Stimulated activated CD4-positive, alpha-beta T cell treated with anti-CD3 and anti-CD28 coated beads, Interleukin-4, amount 100 ng/mL, for 48 hours (primary cell): ENCODE measurements at places on chromosomes 1 and 21.
A peak's percentile ranks its signal among the peaks of the same experiment; 100 is the strongest.

DNA sequence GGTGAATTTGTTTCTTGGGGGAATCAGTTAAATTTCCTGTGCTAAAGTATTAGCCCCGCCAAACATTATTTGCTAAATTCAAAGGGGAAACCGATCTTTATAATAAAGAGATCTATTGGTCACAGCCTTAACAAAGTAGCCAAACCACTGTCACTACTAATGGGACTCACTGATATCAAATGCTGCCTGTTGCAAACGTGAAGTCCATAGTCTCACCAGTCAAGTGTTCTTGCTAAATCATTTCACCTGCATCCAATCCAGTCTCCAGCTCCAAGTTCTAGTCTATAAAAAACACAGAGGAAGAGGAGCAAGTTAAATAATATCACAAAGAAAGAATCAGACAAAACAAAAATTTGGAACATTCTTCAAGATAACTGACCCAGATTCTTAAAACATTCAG, 30.1 kb downstream of the SH3BGR start:
- no peak for DNase-seq

GRCh38 chr1:30966690-30967369, 58.3 kb upstream of the SDC3 start:
- no peak for DNase-seq

GRCh38 chr1:15249081-15249480, 2.1 kb downstream of the FHAD1 start:
- DNase-seq, result peak; percentile 59

DNA sequence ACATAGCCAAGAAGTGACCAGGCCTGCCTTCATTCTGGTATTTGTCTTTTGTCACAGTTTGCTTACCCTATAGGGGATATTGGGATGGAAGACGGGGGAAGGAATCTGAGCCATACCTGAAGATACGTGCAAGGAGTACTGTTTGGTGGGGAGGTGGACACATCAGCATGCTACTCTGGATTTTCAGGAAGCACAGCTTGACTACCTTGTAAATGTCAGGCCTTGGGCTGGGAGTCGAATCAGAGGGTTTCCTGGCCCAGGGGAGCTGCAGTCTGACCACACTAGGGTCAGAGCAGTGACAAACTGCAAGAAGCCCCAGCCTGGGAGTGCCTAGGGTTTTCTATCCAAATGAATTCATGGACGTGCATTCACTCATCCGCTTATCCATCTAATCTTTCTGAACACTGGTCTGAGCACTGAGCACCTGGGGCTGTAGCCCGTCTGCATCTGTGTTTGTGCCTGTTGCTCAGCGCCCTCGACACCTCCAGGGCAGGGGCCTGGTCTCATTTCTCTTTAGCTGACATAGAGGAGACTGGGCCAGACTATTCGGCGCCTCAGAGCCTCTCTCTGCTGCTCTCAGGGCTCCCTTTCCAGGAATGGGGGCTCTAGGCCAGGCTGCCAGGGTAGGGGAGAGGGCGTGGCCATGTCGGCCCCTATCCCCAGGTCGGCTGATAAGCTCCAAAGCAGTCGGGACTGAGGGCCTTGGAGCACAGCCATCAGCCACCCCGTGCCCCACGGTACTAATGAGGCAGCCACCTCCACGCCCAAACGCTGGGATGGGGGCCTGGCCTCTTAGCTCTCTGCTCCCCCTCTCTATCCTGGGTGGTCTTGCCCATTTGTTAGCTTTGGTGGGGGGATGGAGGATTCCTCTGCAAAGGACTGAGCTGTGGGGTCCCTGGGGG, 47.0 kb upstream of the SLC2A1 start:
- DNase-seq, result no peak

GRCh38 chr21:33663241-33663640, 20.9 kb downstream of the ITSN1 start:
- DNase-seq, result no peak

GRCh38 chr1:68051475-68051874, 1.0 kb upstream of the DIRAS3 start:
- DNase-seq, result no peak

DNA sequence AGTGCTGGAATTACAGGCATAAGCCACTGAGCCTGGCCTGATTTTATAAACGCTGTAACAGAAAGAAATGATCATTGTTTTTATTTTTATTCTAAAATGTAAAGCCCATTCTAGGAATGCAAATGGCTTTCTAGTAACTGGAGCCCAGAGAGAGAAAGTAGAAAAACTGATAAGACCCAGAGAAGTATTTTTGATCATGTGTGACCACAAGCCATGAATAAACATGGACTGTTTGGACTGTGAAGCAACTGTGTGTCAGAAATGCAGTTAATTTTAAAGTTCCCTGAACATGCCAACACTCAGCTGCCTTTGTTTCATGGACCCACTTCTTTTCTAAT, 39.7 kb downstream of the EIF2B3 start:
- no peak for DNase-seq

- DNase-seq, result no peak
These were observed 6.8 kb upstream of the DPH2 start for GRCh38 chr1:43963006-43963405.

DNA sequence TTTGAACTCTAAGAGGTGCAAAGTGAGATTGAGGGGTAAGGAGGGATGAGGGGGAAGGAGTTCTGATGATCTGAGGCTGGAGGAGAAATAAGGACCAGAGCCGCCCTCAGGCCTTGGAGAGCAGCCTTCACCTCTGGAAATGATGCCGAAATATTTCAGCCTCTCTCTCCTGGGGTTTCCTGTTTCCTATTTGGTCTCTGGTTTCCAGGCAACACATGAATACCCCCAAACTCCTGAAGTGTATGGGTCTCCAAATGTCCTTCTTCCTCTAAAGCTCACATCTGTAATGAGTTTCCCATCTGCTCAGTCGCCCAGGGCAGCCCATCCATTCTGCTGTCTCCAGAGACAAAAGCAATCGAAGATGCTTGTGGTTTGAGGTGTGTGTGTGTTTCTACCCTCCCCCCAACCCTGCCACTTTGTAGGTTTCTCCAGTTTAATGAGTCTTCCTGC, 52.0 kb upstream of the FAM20B start:
- no peak for DNase-seq

GRCh38 chr1:218376722-218377121, 31.6 kb downstream of the TGFB2 start:
- DNase-seq, result no peak

DNA sequence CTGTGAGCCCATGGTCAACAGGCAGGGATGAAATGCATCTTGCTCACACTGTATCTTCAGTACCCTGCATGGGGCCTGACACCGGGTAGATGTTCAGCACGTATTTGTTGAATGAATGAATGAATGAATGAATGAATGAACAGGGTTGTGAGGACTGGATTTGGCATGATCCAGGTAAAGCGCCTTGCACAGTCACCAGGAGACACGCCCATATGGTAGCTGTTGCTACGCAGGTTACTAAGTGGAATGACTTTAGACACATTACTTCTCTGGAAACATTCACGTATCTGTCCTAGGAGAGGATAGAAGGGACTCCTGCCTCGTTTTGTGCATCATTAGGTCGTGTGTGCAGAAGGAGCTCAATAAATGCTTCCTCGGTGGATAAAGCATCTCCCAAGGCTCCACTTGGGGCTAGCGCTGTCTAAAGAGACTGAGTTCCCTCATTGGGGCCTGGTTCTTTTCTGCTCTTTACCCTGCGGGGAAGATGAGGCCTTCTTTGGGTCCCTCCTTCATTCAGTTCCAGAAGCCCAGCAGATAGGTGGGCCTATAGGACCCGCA, 54.2 kb downstream of the NDUFS5 start:
- DNase-seq, result no peak

DNA sequence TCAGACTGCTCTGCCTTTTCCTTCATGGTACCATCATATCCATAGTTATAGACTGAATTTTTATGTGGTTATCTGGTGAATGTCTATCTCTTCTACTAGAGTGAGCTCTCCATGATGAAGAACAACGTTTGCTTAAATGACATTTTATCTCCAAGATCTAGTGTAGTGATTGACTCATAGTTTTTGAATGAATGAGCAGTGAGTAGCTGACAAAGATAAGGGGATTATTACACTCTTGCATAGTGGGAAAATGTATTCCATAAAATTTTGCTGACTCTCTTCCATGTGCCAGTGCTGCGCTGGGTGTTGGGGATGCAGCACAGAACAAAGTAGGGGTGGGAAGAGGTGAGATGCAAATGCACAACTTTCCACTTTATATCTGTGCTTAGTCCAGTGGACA, 147.7 kb downstream of the TGFB2 start:
- no peak for DNase-seq

- no peak for DNase-seq
These were observed 35.8 kb upstream of the RUNX1 start for GRCh38 chr21:35084869-35085268.

DNA sequence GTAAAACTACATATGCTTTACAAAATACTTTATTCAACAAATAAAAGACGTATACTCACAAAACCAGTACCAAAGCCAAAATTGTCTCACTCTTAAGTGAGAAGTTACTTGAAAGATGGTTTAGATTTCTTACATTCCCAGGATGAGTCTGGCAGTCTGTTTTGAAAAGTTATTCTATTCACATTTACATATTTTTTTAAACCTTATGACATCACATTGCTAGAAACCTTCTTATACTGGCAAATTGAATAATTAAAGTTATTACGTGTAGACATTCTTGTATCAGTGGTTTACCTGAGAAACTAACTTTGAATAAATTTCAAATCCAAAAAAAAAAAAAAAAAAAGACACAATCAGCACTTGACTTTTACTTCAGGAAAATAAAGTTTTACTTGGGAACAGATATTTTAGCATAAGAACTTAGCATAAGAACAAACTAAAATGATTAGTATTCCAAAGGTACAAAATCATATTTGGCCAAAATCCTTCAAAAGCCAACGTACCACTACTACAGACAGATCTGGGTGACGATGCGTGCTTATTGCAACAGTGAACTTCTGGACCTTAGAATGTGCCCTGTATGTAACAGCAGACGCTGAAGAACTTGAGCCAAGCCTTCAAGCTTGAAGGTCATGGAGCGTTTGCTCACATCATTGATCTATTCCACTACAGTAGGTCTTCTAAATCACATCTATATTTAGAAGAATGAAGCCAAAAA, 2.5 kb downstream of the CDC42BPA start:
- DNase-seq, result no peak

- no peak for DNase-seq
These were observed 627 bp upstream of the DLGAP3 start for GRCh38 chr1:34929853-34930701.

GRCh38 chr1:20119347-20119746, at the start of gene PLA2G2D:
TSS of gene PLA2G2D (minus strand) at chr1:20119536. CDS start at chr1:20119498, 38 bp downstream.
- DNase-seq, result no peak

GRCh38 chr1:244863491-244864252, 671 bp downstream of the HNRNPU start:
- DNase-seq, result peak; percentile 17

DNA sequence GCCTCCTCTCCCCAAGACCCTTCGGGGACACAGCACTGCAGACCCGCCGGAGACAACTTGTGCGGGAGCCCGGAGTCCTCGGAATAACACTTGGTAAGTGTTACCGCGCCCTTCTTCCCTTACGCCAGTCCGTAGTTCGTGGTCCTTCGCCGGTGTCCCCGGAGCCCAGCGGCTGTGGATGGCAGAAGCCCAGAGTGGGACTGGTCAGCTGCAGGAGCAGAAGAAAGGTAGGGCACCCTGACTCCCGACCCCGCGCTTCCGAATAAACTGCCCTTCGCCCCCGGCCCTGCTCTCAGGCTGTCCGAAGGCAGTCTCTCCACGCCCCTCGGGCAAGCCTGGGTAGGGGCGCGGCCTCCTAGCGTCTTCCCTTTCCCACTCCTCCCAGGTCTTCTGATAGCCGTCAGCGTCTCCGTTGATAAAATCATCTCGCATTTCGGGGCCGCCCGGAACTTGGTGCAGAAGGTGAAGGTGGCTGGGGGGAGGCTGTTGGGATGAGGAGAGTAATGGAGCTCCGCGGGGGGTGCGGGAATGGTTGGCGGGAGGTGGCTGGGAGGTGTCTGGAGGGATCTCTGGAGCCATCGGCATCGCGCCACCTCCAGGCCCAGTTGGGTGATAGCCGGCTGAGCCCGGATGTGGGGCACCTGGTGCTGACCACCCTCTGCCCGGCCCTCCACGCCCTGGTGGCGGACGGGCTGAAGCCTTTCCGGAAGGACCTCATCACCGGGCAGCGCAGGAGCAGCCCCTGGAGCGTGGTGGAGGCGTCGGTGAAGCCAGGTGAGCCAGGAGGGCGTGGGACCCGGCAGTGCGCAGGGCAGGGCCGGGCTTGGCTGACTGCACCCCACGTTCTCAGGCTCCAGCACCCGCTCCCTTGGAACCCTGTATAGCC, 4.3 kb downstream of the RUSC1 start:
- no peak for DNase-seq

DNA sequence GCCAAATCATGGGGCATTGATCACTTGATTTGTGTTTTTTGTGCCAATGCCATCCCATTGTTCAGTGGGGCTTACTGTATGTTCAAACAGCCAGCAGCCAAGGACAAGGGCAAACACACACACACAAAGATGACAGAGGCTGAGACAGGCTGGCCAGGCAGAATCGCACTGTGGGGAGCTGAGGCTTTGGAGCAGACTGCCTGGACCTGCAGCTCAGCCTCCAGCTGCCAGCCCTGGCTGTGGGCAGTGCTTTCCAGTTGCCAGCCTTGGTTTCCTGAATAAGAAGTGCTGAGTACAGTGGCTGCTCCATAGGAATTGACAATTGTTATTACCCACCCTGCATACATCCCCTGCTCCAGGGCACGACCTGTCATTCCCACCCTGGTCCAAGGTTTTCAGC, 16.9 kb upstream of the PCP4 start:
- no peak for DNase-seq

- peak; percentile 40 for DNase-seq
These were observed 197.9 kb upstream of the SGIP1 start for GRCh38 chr1:66335859-66336640.

GRCh38 chr21:44477131-44477530, 21.8 kb downstream of the LRRC3 start:
- no peak for DNase-seq

GRCh38 chr1:206455289-206455665, 15.0 kb upstream of the IKBKE start:
- no peak for DNase-seq

DNA sequence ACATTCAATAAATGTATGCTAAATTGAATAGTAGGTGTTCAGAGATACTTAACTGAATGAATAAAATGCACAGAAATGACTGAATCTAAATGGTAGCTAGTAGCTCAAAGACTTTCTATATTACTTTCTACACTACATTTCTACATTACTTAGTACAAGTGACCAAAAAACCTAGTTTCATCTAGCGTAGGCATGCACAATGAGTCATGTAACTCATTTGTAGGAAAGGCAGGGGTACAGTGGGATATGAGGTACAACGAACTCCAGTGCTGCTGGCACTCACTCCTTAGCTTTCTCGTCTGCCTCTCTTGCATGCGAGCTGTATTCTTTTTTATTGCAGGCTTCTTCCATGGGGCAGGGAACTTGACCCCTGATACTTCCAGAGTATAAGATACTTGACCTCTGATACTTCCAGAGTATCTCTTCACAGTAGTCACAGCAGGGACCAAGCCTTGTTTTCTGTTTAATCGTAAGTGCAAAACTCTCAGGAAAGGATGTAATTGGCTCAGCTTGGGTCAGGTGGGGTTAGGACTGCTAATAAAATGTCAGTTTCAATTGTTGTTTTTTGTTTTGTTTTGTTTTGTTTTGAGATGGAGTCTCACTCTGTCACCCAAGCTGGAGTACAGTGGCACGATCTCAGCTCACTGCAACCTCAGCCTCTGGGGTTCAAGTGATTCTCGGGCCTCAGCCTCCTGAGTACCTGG, 4.9 kb upstream of the ATP2B4 start:
- no peak for DNase-seq

- DNase-seq, result peak; percentile 13
These were observed 1.9 kb downstream of the YBX1 start for GRCh38 chr1:42684139-42684538.

- no peak for DNase-seq
These were observed 171.3 kb downstream of the HHAT start for GRCh38 chr1:210499956-210500355.

GRCh38 chr1:164640686-164641352, 81.8 kb downstream of the PBX1 start:
- DNase-seq, result no peak
